NCI-H2081 treated with DMSO at 0.1 percent for 48 hours (cell line): ENCODE measurements at places on chromosomes 12 and 14.
A peak's percentile ranks its signal among the peaks of the same experiment; 100 is the strongest.

DNA sequence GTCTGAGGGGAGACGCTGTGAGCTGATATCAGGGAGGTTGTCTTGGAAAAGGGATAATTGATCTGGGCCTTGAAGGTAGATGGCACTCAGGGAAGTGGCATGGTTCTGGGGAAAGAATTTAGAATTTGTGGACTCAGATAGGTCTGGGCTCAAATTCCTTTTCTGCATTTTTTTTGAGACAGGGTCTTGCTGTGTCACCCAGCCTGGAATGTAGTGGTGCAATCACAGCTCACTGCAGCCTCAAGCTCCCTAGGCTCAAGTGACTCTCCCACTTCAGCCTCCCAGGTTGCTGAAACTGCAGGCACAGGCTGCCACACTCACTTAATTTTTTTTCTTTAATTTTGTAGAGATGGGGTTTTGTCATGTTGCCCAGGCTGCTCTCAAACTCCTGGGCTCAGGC, 98.1 kb upstream of the NCOR2 start:
- no peak for DNase-seq

DNA sequence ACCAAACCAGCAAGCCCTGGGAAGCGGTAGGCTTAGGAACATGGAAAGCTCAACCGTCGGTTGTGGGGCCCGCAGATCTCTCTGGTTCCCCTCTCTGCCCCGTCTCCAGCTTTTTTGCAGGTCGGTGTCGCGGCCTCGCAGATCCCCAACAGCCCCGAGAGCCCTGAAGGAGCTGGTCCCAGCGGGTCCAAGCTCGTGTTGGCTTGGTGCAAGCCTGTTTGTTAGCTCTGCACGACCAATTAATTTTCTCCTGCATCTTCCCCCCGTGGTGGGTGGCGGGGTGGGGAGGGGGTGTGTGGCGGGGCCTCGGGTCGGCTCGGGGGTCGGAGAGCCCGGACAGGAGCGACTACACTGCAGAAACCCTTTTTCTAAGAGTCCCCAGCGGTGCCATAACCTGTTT, 449 bp upstream of the SLC24A4 start:
- no peak for DNase-seq

GRCh38 chr12:77214136-77214535, 148.8 kb upstream of the E2F7 start:
- no peak for DNase-seq

DNA sequence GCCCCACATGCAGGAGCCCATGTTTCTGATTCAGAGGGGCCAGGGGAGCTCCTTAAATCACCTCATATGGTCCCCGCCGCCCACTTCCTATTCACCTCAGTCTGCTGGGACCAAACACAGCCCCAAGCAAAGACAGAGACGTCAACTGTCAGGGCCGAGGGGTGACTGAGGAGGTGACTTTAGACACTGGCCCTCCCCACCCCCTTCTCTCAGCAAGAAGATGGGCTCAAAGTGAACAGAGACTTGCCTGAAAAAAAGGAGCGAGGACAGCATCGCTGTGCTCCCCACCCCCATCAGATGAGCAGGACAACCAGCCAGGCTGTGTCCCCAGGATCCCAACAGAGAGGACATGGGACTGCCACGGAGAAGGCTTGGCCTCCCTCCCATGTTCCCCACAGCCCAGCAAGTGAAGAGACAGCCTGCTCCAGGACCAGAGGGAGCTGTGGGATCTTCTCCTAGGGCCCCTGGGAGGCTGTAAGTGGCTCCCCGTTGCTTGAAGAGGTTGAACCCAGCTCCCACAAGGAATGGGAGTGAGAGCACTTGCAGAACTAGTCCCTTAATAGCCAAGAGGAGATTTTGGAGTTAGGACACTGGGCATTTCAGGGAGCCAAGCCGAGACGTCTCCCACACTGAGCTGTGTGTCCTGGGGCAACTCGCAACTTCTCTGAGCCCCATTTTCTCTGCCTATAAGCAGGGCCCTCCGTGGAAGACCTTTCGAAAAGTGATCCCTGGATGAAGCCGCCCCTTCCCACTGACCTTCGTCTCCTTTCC, 1.3 kb upstream of the KRT79 start:
- no peak for DNase-seq

DNA sequence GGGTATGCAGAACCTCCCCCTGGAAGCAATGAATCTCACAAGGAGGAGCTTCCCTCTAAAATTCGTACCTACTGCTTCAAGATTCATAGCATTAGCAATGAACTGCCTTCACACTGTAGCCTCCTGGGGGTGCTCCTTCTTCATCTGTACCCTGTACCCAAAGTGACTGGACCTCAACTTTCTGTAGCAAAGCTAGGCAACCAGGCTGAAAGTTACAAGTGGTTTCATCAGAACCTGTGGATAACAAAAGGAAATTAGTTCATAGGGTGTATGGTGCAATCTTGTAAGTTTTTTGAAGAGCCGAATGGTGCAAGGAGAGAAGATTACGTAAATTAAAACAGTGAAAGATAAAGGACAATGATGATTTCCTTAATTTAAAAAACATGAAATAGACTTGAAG, 1541.7 kb upstream of the FLRT2 start:
- DNase-seq, result no peak

- DNase-seq, result no peak
These were observed 3.9 kb upstream of the GPR84 start for GRCh38 chr12:54368025-54368708.

GRCh38 chr14:67140556-67140955, 48.7 kb upstream of the GARIN2 start:
- no peak for DNase-seq

DNA sequence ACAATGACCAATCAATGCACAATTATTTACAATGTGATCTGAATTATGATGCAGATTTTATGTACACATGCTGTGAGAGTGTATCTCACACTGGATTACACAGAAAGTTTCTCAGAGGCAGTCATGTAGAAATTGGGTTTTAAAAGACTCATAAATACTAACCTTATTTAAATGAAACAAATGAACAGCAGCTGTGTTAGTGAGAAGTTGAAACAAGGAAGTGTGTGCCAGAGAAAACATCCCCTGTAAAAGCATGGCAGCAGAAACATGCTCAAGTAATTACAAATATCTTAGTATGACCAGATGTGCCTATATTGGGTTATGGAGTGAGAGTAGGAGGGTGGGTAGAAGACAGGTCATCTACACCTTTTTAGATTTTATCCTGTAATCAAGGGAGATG, 723.7 kb downstream of the C12orf50 start:
- no peak for DNase-seq

DNA sequence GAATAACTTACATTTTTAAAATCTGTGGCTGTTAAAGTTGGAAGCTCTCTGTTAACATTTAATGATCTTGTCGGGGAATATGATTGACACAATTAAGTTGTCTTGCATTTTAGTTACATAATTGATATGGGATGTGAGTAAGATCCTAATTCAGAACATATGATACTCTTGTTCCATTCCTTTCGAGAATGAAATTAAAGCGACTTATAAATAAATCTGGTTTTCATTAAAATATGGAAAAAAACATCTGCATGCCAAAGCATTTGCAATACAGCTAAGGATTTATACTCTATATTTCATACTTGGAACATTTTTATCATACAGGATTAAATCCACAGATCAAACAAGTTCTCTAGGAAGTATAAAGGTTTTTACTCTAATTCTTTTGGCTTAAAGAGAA, 52.0 kb downstream of the SLC38A6 start:
- no peak for DNase-seq

- DNase-seq, result peak; percentile 8
These were observed 14.0 kb downstream of the CCER1 start for GRCh38 chr12:90940872-90941499.

GRCh38 chr12:82655751-82656150, 31.0 kb upstream of the TMTC2 start:
- DNase-seq, result no peak

DNA sequence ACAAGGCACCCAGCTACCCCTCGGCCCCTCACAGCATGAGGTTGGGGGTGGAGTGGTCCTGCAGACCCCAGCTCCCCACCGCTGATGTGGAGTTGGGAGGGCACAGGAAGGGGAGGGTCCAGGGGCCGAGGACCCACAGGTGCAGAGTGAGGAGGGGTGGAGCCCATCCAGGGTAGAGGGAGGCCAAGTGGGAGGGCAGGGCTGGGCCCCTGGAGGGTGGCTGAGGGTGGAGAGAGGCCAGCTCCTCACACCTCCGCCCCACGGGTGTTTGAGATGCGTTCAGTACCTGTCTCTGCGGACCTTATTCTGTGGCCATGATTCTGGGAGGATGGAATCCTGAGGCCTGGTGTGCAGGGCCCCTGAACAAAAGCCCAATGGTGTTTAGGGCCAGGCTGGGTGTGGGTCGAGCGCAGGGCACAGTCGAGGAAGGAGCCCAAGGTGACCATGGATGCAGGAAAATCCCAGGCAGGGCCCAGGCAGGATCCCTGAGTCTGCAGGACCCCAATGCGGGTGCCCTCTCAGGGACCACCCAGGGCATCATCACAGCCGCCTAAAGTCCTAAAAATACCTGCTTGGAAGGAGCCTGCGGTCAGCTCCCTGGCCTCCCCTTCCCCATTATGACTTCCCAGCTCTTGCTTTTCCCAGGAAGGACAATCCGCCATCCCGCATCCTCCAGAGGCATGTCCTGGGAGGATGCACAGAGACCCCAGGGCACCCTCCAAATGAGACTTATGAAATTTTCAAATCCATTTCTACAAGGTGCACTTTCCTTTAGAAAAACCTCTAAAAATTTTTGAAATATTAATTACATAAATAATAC, 377.1 kb upstream of the SFSWAP start:
- no peak for DNase-seq

GRCh38 chr12:113908584-113909100, 57.5 kb downstream of the RBM19 start:
- no peak for DNase-seq

GRCh38 chr12:132322206-132323132, 6.9 kb downstream of the GALNT9 start:
- no peak for DNase-seq

DNA sequence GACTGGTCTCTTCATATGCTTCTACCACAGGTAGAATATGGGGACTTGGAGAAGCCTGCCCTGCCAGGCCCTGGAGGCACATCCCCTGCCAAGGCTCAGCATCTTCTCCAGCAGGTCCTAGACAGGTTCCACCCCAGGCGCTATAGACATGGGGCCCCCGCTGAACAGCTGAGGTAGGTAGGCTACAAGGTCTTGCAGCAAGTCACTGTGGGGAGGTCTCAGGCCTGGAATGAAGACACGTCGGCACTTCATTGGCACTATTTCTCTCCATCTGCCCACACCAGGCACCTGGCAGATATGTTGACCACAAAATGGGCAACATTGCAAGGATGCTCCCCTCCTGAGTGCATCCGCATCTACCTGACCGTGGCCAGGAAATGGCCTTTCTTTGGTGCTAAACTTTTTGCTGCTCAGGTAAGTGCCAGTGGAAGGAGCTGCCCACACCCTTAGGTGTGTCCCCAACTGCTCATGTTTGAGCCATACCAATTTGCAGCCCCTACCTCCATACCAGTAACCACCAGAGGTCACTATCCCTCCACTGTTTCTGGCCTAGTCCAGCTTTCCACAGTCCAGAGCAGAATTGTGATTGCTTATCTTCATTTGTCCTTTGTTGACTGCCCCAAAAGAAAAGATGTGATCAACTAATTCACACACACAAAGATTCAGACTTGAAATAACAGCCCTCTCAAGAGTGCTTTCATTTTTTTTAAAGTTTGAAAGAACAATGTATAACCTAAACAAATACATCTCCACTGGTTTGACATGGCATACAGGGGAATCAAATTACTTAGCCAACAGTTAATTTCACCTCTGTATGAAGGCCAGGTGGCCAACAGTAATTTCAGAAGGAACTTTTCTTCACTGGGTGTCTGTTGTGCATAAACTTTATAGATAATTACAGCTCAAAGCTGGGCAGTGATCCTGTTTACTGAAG, 16.1 kb downstream of the PIGH start:
- no peak for DNase-seq

- no peak for DNase-seq
These were observed 12.9 kb upstream of the EPYC start for GRCh38 chr12:91017511-91018263.

GRCh38 chr12:67761566-67761965, 113.0 kb downstream of the DYRK2 start:
- no peak for DNase-seq

GRCh38 chr14:48274826-48275225, 599.4 kb upstream of the MDGA2 start:
- DNase-seq, result no peak

- DNase-seq, result no peak
These were observed 17.1 kb upstream of the VDR start for GRCh38 chr12:47921907-47922306.

DNA sequence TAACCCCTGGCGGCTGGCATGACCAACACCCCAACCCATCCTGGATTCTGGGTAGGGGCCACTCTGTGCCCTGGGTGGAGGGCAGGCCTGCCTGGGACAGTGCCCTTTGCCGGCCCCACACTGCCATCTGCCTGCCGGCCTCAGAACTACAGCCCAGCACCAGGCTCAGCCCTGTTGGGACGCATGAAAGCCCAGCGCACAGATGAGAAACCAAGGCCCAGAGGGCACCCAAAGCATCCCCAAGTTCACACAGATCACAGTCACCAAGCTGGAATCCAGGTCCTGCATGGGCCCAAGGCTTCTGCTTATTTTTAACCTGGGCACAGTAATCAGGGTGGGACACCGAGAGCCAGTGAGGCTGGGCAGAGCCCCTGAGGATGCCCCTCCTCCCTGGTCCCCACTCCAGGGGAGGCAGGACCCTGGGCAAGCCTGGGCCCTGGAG, 26.2 kb downstream of the RFLNA start:
- DNase-seq, result no peak

- DNase-seq, result no peak
These were observed 387.5 kb downstream of the BCAT1 start for GRCh38 chr12:24561411-24561871.

- no peak for DNase-seq
These were observed 208.8 kb downstream of the VRK1 start for GRCh38 chr14:97005934-97006333.

DNA sequence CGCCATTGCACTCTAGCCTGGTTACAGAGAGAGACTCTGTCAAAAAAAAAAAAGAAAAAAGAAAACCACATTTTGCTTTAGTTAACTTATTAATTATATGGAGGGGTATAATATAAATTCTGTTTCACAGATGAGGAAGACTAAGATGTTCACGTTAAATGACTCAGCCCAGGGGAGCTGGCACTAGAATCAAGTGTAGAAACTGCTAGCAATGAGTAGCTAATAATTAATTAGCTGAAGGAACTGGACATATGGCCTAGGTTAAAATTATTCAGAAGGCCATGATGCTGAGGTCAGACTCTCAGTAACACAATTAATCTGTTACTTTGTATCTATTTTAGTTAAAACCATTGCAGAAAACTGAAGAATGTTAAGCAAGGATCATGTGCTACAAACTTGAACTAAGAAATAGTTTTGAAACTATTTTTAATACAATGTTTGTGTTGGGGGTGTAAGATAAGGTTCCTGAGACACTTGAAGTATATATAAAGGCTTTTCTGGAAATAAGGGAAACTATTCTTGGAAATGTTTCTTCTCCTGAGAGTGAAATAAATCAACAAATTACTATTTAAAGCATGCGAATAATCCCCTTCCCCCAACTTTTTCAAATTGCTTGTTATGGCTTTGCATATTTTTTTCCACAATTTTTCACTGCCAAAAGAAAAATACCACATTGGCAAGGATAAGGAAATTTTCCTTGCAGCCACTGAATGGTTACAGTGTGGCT, 589.3 kb downstream of the SOX5 start:
- DNase-seq, result no peak

- DNase-seq, result no peak
These were observed 28.2 kb downstream of the DAD1 start for GRCh38 chr14:22560662-22561365.
